ENCODE measurements at places on chromosomes 16 and 17.

DNA sequence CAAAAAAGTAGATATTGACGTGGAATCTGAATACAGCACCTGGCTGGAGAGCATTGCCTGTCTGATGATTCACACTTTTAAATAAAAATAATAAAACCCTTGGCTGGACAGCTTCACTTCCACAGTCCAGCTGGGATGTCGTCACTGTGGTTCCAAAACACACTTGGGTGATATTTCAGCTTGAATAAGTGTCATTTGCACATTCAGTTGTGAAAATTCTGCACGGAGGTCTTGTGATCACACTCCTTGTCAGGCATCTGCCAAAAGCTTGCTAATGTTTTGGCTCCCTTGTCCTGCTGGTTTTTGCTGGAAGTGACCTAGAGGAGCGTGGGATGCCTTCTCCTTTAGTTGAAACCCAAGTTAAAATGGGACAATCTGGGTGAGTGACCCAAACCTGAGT is 60.7 kb downstream of the PCTP start:
- peak; percentile 33 for DNase-seq

DNA sequence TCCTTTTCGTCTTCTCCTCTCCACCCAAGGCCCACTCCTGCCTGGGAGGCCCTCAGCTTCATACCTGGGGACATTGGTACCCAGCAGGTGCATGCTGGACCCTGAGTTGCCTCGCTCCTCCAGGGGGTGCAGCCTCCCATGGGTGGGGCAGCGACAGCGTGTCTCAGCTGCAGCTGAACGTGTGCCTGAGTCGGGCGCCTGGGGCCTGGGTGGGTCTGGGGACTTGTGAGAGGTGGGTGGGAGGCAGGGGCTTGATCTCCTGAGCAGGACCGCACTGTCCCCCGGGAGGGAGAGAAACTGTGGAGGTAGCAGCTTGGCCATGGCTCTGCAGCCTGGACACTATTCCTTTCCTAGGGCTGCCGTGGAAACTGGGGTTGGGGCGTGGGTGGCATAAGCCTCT is 24.8 kb upstream of the ENGASE start:
- DNase-seq, result no peak

- DNase-seq, result no peak
These were observed 55.8 kb downstream of the ACTG1 start for GRCh38 chr17:81456798-81457197.

- DNase-seq, result peak; percentile 90
These were observed 28.2 kb downstream of the ACTG1 start for GRCh38 chr17:81484195-81484979.

- DNase-seq, result no peak
These were observed 31.6 kb downstream of the IFT140 start for GRCh38 chr16:1580256-1580655.

DNA sequence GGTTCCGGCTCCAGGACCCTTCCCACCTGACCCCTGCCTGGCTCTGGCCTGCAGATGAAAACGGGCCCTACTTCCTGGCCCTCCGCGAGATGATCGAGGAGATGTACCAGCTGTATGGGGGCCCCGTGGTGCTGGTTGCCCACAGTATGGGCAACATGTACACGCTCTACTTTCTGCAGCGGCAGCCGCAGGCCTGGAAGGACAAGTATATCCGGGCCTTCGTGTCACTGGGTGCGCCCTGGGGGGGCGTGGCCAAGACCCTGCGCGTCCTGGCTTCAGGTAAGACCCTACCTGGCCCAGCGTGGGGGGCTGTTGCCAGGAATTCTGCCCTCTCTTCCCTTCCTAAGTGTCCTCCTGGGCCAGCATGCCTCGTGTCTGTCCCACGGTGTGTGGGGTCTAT is 8.6 kb upstream of the SLC7A6 start:
- DNase-seq, result no peak

DNA sequence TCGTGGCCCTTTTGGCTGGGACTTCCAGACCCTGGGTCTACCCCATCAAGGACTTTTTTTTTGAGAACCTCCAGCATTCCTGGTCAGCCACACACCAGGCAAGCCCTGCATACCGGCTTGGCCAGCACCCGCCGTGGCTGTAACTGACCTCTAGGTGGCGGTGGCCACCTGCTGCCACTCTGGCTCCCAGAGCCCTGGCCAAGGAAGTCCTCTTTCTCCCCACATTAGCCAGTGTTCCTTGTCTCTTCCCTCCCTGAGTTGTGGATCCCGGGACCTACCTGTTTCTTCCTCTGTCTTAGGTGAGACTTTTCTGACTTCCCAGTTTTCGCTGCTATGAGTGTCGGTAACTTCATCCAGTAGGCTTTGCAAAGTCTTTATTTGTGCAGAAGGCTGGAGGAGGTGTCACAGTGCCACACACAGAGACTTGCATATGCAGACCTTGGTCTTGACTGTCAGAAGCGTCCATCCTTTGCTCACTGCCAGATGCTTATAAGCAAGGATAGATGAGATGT is 348.3 kb downstream of the CPPED1 start:
- DNase-seq, result peak; percentile 55

DNA sequence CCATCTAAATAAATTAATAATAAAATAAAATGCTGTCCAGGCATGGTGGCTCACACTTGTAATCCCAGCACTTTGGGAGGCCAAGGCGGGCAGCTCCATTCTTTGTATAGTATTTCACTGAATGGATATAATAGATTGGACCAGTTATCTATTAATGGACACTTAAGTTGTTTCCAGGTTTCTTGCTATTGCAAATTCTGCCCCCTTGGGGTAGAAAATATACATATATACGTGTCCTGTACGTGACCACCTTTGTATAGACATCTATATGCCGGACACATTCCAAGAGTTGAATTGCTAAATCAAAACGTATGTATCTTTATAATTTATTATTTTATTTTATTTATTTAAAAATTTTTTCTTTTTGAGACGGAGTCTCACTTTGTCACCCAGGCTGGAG is 3.9 kb upstream of the EXOC7 start:
- no peak for DNase-seq

GRCh38 chr16:87951552-87952538 is 611 bp downstream of the BANP start:
- no peak for DNase-seq

- DNase-seq, result no peak
These were observed 287.1 kb upstream of the ASIC2 start for GRCh38 chr17:33580215-33580614.

DNA sequence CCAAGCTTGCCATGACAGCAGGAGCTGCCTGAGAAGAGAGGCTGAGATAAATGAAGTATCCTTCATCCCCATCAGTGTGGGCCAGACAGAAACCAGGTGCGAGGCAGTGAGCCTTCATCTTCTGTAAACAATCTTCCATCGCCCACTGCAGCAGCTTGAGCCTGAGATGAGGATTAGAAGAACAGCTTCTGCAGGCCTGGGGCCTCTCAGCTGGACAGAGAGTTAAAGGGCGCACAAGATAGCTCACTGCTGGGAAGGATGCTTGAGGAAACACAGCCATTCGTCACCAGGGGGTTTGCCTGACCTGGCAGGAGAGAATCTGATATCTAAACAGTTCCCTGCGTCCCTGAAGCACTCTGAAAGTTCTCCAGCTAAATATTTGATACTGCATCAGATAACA is 27.1 kb downstream of the HOXB1 start:
- no peak for DNase-seq

GRCh38 chr17:81685108-81685507 is 1.3 kb downstream of the HGS start:
- DNase-seq, result peak; percentile 76

DNA sequence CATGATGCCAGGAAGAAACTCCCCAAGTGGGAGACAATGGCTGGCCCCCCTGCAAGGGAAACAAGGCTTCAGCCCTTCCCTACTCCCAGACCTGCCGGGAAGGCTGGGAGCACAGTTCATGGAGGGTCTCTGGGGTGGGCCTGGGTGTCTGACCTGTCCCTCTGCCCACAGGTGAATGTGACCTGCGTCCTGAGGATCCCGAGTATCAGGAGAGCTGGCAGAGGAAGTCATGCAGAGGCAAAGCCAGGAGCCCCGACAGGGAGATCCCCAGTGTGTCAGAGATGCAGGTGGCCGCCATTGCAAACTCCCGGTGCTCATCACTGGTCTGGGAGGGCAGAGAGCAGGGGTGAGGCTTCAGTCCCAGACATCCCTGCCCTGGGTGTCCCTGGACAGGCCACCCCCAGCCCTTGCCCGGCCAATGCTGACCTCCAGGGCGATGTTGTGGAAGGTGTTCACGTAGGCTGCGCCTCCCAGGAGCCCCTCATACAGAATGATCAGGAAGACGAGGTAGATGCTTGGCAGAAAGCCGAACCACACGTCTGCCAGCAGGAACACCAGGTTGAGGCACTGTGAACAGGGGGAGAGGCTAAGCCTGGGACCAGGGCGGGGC is 5.3 kb upstream of the NPIPB7 start:
- no peak for DNase-seq

DNA sequence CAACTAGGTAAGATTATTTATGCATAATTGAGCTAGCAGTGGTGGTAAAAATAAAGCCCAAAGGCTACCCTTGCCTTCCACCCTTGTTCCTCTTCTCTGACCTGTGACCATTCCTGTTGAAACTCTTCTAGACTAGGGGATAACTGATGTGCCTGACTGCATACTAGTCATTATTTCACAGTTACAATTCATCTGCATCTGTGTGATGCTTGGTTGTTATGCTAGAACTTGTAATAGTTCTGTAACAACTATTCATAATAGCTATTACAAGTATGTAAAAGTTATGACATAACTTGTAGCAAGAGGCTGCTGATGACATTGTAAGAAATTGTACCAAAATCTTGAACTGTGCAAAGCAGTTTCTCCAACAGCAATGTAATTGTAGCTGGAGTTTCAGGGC is 2.4 kb upstream of the VAC14 start:
- DNase-seq, result no peak

DNA sequence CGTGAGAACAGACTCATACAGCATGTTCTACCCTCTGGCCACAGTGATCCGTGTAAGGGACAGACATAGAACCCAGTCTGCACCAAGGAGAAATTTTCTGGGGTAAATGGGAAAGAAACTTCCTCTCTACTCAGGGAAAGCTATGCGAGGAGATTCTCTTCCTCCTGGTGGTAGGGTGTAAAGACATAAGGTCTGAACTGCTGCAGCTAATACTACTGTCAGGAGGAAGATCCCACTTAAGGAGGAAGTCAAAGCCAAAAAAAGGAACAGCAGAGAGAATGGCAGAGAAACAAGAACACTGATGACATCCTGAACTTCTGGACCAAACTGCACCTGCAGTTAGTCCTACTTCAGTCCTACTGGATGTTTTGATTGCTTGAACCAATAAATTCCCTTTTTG is 7.1 kb upstream of the TM4SF5 start:
- no peak for DNase-seq

DNA sequence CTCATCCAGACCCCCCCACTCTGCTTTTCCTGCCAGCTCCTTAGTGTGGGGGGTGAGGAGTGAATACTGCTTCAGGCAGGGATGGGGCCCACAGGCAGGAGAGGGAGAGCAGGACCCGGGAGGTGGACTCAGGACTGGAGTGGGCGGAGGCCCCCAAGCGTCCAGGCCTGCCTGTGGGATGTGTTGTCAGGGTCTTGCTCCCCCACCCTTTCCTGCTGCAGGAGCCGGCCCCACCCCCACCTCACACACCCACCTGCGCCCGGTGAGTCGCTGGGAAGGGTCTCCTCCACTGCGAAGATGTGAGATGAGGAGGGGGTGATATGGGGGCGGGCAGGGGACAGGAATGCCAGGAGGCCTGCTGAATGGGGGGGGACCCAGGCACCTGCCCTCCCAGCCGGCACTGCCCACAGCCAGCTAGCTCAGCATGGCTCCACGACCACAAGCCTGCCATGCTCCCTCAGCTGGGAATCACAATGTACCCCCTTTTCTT is 1.1 kb downstream of the FAM171A2 start:
- DNase-seq, result no peak

- peak; percentile 16 for DNase-seq
These were observed 1.3 kb upstream of the LRRC37A3 start for GRCh38 chr17:64920419-64921172.

- no peak for DNase-seq
These were observed 88.6 kb upstream of the BRD7 start for GRCh38 chr16:50457423-50457822.

- DNase-seq, result peak; percentile 59
These were observed 24.2 kb upstream of the TMC5 start for GRCh38 chr16:19393226-19394111.

DNA sequence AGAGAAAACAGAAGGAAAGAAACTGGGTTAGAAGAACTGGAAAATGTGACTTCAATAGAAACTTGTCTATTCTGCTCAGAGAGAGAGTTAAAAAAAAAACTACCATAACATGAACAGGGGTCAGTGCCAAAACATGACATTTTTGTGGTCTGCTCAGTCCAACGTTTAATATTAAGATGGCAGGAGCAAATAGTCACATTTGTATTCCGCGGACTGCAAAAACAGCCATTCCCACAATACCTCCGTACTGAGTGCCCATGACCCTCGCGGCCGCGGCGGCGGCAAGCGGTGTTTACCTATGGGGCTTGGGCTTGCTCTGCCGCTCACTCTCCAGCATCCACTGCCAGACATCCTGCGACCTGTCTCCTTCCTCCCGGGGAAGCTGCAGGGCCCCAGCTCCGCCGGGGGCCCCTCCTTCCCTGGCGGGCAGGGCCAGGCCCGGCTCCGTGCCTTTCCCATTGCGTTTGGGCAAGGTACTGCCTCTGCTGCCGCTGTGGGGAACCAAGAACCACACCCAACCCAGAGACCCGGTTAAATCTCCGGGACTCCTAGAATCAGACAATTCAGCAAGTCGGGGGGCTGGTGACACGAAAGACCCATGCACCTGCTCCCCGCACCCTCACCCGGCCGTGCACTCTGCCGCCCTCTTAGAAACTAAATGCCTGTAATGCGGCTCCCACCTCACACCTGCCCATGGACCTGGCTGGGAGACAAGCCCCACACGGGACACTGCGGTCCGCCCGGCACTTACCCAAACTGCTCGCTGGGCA is 24.7 kb downstream of the AXIN2 start:
- DNase-seq, result no peak

DNA sequence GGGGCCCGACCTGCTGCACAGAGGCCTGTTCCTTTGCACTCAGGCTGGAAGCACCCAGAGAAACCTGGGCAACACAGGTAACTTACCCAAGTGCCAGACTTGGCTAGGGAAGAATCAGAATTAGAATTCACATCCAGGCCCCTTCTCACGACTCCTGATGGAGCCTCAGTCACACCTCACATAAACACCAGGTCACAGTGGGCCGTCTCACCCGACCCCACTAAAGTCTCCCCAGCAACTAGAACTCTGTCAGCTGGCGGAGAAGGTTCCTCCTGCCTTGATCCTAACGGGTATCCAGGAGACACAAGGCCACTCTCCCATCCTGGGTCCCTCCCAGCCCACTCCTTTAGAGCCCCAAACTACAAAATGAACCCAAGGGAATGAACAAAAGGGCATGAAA is 6.4 kb downstream of the TK2 start:
- no peak for DNase-seq

Data from MG63 (cell line).